ENCODE measurements at places on chromosomes 3 and 15. TPM values are rescaled to one million over a fixed set of nuclear protein-coding genes. Genes with fewer than 3 reads are reported as not detected.

Gene ZBBX
- 6.1 TPM for total RNA-seq

Gene TMED3
- 28.7 TPM for total RNA-seq

Gene GMPS
- 50.2 TPM for total RNA-seq

Gene CAND2
- 14.5 TPM for total RNA-seq

Gene SELENOK
- total RNA-seq, result 59.6 TPM

Gene A4GNT
- total RNA-seq, result not detected

Gene RYR3
- total RNA-seq, result 15.4 TPM

Gene SCN10A
- total RNA-seq, result not detected

Gene SPRED1
- total RNA-seq, result 77.4 TPM

Gene SENP8
- 6.9 TPM for total RNA-seq

Gene SLC28A2
- not detected for total RNA-seq

Gene TLR9
- total RNA-seq, result under 0.01 TPM

Gene MINAR1
- 3.6 TPM for total RNA-seq

Gene GCNT3
- not detected for total RNA-seq

Gene MEX3B
- 96.4 TPM for total RNA-seq

Gene GABRR3
- not detected for total RNA-seq

Gene SMCO1
- not detected for total RNA-seq

Gene ZNF662
- total RNA-seq, result 20.4 TPM

Gene HRG
- not detected for total RNA-seq

Gene TMEM158
- total RNA-seq, result 23.4 TPM

Gene MESP2
- not detected for total RNA-seq

Gene TJP1
- total RNA-seq, result 48.7 TPM

Gene MEGF11
- total RNA-seq, result 0.78 TPM

Gene CGNL1
- 5.3 TPM for total RNA-seq

Gene SNURF
- total RNA-seq, result 51.9 TPM

Gene KNG1
- total RNA-seq, result not detected

Gene RAMAC
- total RNA-seq, result 41.5 TPM

Gene GCSAM
- total RNA-seq, result not detected
